ENCODE measurements at places on chromosomes 1 and 21.

DNA sequence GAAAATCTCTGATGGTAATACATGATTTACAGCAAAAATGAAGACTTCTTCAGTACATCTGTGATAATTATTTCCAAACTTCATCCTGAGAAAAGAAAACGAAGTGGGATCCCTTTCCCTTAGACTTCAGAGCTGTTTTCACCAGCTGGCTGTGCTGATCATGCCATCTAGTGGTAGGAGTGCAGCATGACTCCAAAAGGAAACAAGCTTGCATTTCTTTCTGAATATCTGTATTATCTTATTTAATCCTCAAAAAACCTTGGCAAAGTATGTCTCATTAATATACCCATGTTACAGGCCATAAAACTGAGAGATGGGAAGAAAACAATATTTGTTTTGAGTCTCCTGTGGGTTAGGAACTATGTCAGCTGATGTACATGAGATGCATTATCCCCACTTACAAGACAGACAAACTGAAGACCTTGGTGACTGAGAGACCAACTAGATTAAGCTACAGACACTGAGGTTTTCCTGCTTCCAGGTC lies 9.8 kb upstream of the GJA8 start:
- DNase-seq = peak; percentile 47

DNA sequence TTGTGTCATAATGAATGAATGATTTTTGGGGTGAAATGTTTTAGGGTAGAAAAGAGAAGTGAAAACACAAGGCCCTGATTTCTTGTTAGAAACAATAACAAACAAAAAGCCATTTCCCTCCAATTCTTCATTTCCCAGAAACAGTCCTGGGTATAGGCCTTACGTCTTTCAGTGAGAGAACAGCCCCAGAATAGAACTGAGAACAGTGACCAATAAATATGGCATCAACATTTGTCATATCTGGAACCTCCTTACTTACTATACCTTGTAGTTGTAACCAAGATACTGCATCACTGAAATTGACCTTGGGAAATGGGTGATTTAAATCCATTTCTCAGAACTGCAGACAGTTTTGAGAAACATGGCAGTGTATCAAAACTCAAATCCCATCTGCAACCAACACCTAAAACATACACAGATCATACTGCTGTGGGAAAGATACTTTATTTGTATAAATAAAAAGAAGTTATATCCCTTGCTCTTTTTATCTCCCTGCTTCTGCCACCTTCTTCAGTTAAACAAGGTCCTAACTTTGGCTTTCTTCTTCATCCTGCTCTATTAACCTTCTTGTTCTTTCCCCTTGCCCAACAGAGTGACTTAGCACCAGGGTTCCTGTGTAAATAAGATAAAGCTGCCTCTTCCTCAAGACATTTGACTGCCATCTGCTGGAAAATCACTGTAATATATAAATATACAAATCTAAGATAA lies 19.5 kb downstream of the XKR8 start:
- DNase-seq = peak; percentile 77

DNA sequence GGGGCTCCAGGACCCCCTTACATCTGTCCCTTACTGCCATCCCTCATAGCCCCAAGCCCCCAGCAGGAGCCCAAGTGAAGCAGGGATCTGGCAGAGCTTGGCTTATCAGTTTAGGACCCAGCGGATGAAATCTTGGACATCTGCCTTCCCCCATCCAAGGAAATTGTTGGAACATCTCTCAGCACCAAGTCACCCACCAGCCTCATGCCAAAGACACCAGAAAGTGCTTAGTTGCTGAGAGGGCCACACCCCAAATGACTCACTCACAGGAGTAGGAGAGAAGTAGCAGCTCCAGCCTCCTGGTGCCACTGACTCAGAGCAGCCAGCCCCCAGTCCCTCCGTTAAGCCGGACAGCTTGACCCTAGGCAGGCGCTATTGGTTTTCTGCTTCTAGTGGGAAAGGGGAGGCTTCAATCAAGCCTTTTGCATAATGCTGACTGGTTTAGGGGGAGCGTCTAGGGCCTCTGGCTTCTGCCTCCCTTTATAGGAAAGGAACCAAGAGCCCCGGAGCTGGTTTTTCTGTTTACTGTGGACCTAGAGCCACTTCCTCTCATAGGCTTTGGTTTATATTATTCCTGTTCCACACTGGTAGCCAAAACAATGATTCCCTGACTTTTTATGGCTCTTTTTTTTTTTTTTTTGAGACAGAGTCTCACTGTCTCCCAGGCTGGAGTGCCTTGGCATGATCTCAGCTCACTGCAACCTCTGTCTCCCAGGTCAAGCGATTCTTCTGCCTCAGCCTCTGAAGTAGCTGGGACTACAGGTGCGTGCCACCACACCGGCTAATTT lies 114.2 kb upstream of the IPO9 start:
- peak; percentile 100 for DNase-seq

GRCh38 chr1:154852845-154853244 lies 17.2 kb downstream of the KCNN3 start:
- no peak for DNase-seq

- no peak for DNase-seq
These were observed 3.5 kb downstream of the OSCP1 start for GRCh38 chr1:36446746-36447145.

- DNase-seq = no peak
These were observed at the start of gene GPX7 for GRCh38 chr1:52601991-52602855. TSS of gene GPX7 (plus strand) at chr1:52602371. CDS start at chr1:52602410, 39 bp downstream.

DNA sequence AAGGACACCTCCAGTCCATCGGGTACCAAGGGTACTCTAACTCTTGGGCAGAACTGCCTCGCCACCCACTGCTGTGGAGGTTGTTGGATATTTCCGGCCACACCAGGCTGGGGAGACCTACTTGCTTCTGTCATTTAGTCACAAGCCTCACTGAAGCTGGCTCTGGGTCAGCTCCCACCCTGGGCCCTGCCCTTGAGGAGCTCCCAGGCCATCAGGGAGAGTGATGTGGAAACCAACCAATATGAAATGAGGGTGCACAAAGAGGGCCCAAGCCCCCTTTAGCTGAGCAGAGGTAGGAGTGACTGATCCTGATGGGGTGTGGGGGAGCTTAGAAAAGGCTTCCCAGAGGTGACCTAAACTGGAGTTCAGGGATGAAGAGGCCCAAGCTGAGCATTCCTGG lies 19.6 kb downstream of the PARS2 start:
- no peak for DNase-seq

DNA sequence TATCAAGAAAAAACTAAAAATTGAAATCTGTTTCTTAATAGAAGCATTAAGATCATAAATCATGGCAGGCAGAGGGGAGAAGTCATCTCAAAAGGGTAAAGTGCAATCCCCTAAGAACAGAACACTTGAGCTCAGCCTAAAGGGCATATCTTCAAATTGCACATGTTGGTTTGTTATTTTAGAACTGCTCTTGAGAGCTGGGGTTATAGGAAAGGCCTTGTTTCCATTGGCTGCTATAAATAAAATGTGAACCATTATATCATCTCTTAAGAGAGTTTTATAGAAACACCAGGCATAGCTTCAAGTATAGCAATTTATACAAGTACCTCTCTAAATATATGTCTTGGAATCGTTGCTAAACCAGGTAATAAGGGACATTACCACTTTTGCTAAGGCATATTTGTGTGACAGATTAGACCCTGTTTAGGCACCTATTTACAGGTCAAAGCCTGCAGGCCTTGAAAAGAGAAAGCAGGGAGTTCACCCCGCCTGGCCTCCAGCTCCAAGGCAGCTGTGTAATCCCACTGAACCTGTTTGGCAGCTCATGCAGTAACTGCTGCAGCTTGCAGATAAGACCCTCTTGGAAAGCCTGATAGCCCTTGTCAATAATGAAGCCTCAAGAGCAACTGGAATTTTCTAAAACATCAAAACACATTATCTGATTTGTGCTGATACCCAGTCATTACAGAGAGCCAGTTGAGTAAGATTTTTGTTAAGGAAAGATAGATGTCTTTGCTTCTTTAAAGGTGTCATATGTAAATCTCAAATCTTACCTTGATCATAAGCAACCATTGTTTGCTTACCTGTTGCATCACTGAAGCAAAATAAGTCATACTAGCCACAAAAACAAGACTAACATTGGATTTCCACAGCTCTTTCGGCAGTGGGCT lies 24.2 kb upstream of the SYDE2 start:
- no peak for DNase-seq

GRCh38 chr1:237864338-237865244 lies 26.1 kb downstream of the ZP4 start:
- no peak for DNase-seq

- DNase-seq = peak; percentile 96
These were observed 92.6 kb upstream of the NGF start for GRCh38 chr1:115430441-115431158.

DNA sequence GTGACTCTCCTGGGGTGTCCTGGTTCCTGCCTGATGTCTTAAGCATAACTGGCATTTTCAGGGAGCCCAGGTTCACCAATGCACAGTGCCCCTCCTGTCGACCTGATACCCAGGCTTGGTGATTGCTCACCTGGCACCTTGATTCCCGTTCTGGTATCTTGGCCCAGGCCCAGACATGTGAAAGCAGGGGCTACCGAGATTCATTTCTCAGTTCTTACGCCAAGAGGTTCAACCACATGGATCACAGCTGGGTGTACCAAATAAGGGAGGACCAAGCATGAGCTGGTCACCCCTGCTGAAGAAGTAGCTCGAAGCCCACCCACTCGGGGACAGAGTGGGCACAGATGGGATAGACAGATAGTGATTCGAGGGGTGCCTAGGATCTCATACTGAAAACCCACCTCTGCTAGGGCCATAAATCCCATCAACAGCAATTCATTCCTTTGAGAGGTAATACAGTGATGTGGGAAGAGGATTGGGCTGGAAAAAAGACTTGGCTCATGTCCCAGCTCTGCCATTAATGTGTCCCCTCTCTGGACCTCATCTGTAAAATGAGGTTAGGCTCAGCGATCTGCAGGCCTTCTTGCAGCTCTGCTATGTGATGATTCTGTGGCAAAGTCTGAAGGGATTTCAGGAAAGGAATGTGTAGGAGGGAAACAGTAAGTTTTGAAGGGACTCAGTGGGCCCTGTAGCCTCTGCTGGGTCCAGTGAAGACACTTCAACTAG lies 2.7 kb downstream of the EPHX1 start:
- DNase-seq = no peak

- DNase-seq = no peak
These were observed 36.2 kb downstream of the UTP25 start for GRCh38 chr1:209863766-209864485.

- peak; percentile 48 for DNase-seq
These were observed 11.2 kb upstream of the HMGCS2 start for GRCh38 chr1:119779869-119780356.

GRCh38 chr1:114660238-114660637 lies 9.6 kb downstream of the DENND2C start:
- DNase-seq = no peak

DNA sequence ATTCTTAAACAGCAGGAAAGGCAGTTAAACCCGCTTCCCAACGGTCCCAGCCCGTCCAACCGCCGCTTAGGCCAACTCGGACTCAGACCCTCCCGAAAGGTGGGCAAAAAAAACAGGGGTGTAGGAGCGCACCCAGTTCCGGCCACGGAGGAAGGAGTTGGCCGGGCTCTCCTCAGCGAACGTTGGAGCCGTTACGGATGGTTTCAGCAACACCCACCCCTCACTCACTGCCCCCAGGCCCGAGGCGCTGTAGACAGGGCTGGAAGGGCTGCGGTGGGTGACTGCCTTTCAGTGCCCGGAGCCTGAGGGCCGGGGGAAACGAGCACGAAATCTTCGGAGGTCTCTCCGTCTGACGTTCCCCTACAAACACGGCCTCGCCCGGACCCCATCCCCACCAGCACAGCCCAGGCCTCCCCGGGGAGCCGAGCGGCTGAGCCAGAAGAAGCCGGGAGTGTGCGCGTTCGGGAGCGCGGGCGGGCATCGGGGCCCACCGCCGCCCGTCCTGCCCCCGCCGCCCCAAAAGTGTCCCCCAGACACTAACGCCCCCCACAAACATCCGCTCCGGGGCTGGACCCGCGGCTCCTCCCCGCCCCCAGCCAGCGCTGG lies 1.3 kb downstream of the KDM5B start:
- peak; percentile 23 for DNase-seq

DNA sequence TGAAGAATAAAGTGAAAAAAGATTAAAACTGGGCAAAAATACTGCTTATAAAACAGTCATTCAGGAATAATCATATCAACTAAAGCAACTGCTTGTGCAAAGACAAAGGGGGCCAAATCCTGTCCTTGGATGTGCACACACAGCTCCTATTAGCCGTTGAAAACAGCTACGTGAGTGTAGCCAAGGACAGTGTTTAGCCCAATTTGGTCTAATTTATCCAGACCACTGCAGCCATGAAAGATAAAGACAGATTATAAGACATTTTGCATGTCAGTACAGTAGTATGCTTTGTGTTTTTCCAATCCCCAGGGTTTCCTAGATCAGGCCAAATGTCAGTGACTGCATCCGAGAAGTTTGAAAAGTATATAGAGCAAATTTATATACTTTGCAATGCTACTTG lies 146.3 kb upstream of the PKN2 start:
- DNase-seq = no peak

GRCh38 chr1:204959836-204960235 lies 83.2 kb upstream of the CNTN2 start:
- no peak for DNase-seq

DNA sequence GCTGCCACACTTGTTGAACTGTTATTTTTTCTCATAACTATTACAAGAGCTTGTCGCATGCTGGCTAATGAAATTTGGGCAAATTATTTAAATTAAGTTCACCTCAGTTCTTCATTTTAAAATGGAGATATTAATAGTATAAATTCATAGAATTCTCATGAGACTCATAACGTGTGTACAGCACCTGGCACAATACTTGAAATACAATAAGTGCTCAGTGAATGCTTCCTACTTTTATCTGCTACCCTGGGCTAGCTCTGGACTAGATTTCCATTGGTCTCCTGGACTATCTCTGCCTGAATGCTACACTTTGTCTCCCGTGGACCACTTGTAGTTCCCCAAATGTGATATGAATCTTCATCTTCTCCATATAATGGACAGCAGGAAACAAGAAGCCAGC lies 919 bp downstream of the SLAMF6 start:
- DNase-seq = no peak

DNA sequence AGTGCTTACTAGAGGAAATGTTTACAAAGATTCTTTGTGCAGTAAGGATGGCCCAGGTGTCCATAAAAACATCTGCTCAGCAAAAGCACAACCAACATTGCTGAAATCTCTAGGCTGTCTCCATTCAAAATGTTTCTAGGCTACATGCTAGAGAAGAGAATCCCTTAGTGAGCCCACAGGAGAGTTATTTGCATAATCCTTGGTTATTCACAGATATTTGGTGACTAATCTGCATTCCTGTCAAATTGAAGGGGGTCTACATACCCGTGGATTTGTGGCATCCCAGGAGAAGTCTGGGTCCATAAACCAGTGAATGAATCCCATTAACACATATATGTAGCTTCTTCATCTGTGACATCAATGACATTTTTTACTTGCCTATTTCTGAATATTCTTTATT lies 261.3 kb upstream of the ESRRG start:
- no peak for DNase-seq

DNA sequence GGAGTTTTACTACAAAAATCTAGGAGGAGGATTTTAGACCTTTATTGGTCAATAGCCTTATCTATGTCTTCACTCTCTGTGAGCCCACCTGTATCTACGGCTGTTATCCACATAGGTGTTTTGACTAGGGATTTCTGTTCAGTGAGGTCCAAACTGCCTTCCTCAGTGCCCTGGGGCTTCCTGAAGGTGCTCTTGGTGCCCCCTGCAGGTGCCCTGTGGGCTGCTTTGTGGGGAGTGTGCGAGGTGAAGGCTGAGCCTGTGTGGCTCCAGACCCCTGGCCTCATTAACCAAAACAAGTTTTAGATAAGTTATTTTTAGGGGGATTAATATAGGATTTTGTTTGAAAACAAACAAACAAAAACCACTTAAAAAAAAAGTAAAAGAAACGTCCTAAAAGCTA lies 122.5 kb downstream of the KIF26B start:
- no peak for DNase-seq

GRCh38 chr1:201471772-201472171 lies 2.8 kb upstream of the PHLDA3 start:
- peak; percentile 83 for DNase-seq

GRCh38 chr1:190154744-190155143 lies 322.9 kb downstream of the BRINP3 start:
- no peak for DNase-seq

Data from HCEC 1CT (cell line).